Stimulated activated CD8-positive, alpha-beta memory T cell treated with anti-CD3 and anti-CD28 coated beads, Interleukin-15, amount 100 ng/mL, for 48 hours (primary cell): ENCODE measurements at places on chromosomes 1 and 21.

- DNase-seq, result no peak
Measured at GRCh38 chr1:51101976-51102375, at the start of gene C1orf185. TSS of gene C1orf185 (plus strand) at chr1:51102228. CDS start at chr1:51102234, 6 bp downstream.

GRCh38 chr21:30434033-30434631, 4.1 kb downstream of the KRTAP13-4 start:
- no peak for DNase-seq

DNA sequence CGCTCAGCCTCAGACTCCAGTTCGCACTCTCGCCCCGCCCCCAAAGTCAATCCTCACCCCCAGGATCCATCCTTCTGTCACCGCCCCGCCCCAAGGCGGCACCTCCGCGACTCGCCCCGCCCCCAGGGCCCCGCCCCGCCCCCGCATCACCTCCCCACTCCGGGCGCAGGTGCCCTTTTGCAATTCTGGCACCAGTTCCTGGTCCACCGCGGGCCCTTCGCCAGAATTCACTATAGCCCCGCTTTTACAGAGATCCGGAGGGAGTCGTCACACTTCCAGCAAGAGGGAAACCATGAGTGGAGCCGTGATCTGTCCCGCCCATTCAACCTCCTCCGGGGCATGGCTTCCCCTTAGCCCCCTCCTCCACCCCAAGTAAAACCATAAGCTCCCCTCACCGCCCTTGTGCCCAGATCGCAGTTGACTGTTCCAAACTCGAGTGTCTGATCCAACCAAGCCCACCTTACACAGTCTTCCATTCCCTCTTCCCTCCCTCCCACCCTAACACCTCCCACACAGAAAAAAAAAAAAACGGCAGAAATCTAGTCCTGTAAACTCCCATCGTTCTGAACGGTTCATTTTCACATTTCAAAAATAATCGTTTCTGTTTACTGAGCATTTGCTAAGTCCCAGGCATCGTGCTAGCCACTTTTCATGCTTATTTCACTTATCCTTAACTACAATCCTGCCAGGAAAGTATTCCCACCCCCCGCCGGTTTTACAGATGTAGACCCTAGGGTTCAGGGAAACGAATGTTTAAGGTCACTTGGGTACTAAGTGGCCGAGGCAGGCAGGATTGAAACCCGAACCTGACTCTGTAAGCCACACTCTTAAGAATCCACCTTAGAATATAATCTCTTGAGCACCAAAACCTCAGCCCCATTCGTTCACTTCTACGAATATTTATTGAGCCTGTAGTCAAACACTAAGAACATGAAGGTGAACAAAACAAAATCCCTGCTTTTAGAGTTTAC, 1.3 kb upstream of the DNAJC16 start:
- peak; percentile 98 for DNase-seq

DNA sequence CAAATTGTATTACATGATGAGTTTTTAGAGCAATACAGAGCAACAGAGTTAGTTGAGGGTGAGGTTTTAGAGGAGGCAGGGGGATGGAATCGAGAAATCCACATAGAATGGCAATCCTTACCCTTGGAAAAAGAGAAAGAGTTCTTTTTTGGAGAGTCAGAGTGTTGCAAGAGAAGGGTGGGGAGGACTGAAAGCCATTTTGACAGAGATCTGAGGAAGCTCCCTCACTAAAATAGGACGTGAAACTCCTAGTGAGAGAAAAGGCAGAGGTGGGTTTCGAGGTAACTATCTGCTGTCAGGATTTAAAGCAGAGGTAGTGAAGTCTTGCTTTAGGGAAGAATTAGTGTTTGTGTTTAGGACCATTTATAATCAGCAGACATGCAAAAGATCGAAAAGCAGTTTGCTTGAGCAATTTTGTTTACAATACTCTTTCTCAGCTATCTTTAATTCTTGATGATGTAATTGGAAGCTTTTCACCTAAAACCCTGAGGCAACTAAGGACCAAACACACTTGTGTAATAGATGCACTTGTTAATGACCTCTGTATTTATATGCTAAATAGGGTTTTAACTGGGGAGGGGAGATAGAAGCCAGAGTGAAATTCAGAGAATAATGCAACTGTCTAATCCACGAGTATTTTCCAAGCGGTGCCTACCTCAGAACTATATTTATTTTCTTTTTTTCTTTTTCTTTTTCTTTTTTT, 20.0 kb downstream of the ADAMTS5 start:
- no peak for DNase-seq

GRCh38 chr1:17009706-17010105, 2.0 kb downstream of the ATP13A2 start:
- no peak for DNase-seq

- DNase-seq, result no peak
Measured at GRCh38 chr1:74812180-74812541, 79.2 kb downstream of the TYW3 start.
